ENCODE measurements at places on chromosomes 2 and 18.

DNA sequence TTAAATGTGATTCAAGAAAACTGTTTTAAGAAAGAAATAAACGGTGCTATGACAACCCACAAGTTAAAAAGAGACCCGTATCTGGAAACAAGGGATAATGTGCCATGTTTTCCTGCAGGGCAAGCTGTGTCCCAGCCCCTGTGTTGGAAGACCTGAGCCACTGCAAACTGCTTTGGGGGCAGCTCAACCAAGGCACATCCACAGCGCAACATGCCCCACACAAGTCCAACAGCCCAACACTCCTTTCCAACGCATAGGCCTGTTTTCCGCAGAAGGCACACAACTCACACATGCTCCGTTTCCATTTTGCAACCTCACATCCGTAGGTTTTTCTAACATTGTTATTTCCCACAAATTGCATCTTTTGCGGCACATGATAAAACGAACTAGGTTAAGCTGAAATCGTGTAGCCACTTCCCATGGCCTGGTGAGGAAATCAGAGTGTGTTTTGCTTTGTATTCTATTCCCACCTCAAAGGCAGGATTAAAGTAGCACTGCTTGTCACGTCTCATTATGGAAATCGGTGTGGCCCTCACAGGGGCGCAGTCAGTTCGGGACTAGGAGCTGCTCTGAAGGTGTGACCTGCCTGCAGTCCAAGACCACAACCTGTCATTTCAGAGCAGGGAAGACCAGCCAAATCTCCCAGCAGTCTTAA lies 50.5 kb upstream of the ZNF516 start:
- no peak for DNase-seq

- DNase-seq = no peak
Observed at GRCh38 chr2:7013471-7014160, 96.4 kb downstream of the RNF144A start.

DNA sequence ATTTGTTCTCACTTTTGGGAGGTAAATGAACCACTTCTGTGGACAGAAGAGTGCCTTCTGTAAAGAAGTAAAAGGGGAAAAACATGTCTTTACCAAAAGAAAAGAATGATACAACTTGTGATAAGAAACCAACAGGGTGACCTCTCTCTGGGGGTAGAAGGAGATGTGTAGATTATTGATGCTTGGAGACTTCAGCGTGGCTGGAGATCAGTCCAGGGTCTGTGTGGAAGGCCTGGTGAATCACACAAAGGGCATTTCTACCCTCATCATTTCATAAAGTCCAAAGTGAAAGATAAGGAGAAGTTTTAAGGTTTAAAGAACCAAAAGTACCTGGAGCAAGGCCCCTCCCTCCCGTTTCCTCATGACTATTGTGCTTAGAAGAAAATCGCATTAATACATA lies 142.5 kb downstream of the NCK2 start:
- DNase-seq = no peak

- no peak for DNase-seq
Observed at GRCh38 chr2:100041946-100042345, 100.4 kb downstream of the AFF3 start.

DNA sequence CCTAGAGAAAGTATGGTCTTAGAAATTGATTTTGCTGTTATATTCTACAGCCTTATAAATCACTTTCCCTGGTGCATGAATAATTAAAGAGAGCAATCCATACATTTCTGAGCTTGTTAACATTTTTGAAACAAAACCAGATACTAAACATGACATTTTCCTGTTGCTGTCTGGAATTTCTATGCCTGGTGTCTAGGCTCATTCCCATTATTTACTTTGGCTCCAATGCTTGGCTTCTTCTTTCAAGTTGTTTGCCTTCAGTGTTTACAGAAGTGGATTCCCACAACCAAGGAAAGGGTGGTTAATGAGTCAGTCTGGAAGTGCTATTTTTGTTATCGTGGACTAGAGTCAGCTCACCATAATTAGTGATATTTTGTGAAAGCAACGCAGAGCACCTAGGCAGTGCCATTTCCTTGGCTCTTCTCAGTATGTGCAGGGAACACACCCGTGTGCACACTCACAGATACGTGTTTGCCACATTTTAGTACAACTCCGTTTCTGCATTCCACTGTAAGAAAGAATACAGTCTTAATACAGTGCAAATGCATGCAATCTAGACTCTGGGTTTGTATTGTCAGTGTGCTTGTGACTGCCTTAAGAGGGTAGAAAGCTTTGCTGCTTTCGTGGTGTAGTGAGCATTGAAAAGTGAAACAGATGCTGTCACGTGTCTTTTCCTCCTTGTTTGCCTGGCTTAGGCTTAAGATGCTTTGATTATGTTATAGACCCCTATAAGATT lies 185.0 kb upstream of the RASGRP3 start:
- DNase-seq = no peak

DNA sequence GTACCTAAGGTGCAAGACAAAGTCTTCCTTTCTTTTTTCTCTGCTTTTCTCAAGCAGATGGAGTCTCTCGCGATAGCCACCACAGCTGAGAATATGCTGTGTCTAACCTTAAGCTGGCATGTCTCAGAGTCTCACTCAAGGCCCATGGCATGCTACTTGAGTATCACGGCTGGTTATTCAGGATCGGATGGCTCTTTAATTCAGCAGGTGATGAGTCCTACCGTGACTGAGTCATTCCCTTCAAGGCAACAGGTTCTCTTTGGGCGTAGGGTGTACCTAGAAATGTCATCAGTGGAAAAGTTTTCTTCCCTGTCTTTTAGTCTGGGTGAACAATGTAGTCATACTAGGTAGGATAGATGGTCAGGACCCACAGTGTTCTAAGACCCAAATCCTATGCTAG lies 136.2 kb downstream of the DIS3L2 start:
- no peak for DNase-seq

GRCh38 chr2:150878356-150878755 lies 383.3 kb downstream of the RBM43 start:
- DNase-seq = no peak

- no peak for DNase-seq
Observed at GRCh38 chr18:63141778-63142176, 177.8 kb downstream of the BCL2 start.

GRCh38 chr2:127984551-127984950 lies 43.3 kb downstream of the SAP130 start:
- DNase-seq = no peak

GRCh38 chr2:147923846-147924245 lies 79.0 kb downstream of the ACVR2A start:
- no peak for DNase-seq

DNA sequence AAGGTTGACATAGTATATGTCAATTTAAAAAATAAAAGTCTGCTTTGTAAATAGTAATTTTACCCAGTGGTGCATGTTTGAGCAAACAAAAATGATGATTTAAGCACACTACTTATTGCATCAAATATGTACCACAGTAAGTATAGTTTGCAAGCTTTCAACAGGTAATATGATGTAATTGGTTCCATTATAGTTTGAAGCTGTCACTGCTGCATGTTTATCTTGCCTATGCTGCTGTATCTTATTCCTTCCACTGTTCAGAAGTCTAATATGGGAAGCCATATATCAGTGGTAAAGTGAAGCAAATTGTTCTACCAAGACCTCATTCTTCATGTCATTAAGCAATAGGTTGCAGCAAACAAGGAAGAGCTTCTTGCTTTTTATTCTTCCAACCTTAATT lies 78.6 kb upstream of the CSRNP3 start:
- DNase-seq = no peak

DNA sequence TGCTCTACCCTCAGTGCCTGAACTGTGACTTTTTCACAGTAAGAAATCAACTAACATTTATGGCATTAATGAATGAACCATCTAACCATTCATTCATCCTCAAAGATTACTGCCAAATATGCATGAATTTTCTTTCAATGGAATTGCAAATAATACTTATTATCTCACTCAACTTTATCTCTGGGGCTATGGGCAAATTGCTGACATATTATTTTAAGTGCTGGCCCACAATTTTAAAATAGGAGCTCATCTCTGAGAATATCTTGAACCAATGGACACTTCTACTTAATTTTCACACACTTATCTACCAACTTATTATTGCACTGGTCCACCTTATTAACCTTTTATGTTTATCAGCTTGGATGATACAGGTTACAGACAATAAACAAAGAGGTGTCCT lies 182.8 kb downstream of the RBM43 start:
- DNase-seq = no peak

DNA sequence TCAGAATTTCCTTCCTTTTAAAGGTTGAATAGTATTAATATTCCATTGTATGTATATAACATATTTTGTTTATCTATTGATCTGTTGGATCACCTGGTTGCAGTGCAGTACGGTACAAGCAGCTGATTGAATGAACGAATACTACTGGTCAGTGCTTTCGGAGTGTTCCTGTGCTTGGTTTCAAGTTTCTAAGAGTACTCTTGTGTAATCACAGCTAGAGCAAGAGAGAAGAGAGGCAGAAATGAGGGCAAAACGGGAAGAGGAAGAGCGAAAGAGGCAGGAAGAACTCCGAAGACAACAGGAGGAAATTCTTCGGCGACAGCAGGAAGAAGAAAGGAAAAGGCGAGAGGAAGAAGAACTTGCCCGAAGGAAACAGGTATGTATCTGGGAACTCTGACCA lies 40.3 kb upstream of the KCNJ13 start:
- no peak for DNase-seq

All from stimulated activated CD4-positive, alpha-beta T cell treated with anti-CD3 and anti-CD28 coated beads, Interleukin-2, amount 100 ng/mL, for 24 hours (primary cell).